Tibial nerve (tissue), 4 donors: ENCODE measurements at places on chromosomes 1 and 21.

- no peak for DNase-seq
These were observed 220.0 kb downstream of the RERE start for GRCh38 chr1:8597455-8597854.

GRCh38 chr1:206816390-206817287 lies 44.3 kb upstream of the IL10 start:
- DNase-seq = no peak

- DNase-seq = no peak
These were observed 37.0 kb downstream of the IL6R start for GRCh38 chr1:154442006-154442740.

GRCh38 chr1:213793482-213794067 lies 194.2 kb upstream of the PROX1 start:
- no peak for DNase-seq

DNA sequence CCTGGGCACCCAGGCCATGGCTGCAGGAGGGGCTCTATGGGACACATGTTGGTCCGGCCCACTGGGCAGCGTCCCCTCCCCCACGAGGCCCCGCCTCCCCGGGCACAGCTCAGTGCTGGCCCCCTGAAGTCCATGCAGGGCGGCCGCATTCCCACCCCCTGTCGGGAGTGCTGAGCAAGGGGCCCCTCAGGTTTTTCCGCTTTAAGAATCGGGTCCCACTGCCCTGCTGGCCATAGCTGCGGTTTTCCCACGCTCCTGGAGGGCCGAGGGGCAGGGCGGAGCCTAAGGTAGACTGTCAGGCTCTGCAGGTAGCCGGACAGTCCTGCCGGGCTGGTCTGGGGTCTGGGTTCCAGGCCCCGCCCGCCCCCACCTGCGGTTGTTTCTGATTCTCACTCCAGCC lies 43.5 kb upstream of the CCDC27 start:
- no peak for DNase-seq

GRCh38 chr1:89129911-89130310 lies 4.0 kb upstream of the GBP2 start:
- DNase-seq = no peak

- DNase-seq = no peak
These were observed 689 bp upstream of the GPR137B start for GRCh38 chr1:236141447-236142252.

- no peak for DNase-seq
These were observed 249.6 kb downstream of the PLA2G4A start for GRCh38 chr1:187078321-187078720.

DNA sequence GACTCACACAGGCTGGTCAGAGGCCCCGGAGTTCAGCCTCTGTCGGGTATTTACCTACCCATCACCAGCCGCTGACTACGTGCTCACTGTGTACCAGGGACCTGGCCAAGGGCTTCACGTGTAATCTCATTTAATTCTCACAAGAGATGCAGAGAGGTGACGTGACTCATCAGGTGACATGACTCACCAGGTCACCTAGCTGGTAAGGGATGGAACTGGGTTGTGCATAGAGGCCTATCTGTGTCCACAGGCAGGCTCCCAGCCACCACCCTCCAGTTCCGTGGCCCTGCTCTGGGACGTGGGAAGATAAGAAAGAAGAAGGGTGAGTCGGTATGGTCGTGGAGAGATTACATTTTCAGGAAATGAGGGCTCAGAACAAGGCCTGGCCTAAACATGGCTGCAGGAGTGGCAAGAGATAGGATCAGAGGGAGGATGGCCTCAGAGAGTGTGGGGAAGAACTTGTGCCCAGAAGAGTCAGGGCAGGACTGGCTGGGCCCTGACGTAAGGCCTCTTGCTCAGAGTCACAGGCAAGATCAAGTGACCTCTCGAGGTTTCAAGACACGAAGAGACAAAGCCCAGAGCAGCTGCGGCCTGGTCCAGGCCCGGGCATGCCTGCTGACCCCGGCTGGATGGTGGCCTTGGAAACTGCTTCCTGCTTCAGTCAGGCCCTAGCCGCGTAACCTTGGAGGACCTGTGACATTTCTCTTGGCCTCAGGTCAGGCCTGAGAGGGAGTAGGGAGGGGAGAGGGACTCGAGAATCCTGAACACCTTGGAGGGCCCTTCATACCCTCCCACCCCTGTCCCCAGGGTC lies 52.7 kb upstream of the WASF2 start:
- DNase-seq = peak; percentile 55

DNA sequence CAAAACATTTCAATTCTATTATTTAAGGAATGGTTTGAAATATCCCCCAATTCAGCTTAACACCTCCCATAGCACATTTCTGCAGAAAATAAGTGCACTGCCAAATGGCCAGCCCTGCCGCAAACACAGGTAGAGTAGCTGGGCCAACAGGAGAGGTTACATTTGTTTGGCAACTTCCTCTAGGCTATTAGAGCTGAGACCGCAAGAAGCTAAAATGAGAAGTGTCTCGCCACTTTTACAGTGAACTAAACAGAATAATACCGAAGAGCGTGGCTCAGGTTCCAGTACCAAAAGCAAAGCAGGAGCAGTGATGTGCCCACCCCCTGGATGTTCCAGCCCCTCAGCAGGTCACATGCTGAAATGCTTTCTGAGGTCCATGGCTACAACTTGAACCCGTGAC lies 154.5 kb upstream of the PKN2 start:
- no peak for DNase-seq

GRCh38 chr1:83055391-83056170 lies 943.4 kb downstream of the TTLL7 start:
- no peak for DNase-seq
